CD4-positive, alpha-beta memory T cell (primary cell): ENCODE measurements at places on chromosomes 4 and X. TPM values are rescaled to one million over a fixed set of nuclear protein-coding genes. Genes with fewer than 3 reads are reported as not detected.

DNA sequence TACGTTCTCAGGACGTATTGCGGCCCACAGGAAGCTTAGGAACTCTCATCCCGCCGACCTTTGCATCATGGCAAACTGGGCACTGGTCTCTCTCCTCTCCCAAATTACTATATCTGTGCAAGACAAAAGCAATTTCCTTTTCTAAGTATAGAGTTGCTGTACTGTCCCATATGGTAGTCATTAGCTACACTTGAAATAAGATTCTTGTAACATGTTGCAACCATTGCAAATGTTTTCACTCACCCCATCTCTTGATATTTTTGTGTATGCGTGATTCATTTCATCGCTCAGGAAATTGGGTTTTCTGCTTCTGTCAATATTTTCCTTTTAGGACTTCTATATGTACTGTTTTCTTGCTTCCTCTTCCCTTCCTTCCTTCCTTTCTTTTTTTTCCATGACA, 15.7 kb downstream of the ARMCX6 start:
- H3K27me3 ChIP-seq = no peaks in the 10 kb centered on the region
- no peaks in the 10 kb centered on the region for H3K36me3 ChIP-seq
- H3K4me1 ChIP-seq = no peaks in the 10 kb centered on the region
- H3K27ac ChIP-seq = no peak overlapping the region

DNA sequence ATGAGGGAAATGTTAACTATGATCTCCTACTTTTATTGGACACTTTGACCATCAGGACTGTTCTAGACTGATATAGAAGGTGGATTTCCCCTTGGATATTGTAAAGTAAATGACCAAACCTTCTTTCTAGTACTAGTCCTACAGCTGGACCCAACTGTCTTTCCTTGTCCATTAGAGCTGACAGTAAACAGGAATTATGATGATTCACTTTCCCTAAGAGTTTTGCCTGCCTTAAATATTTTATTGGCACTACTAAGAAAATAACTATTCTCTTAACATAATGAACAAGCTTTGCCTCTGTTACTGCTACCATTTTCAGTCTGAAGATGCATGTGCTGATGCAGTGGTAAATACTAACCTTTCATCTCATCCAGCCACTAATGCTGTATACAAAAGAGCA, 915.4 kb downstream of the CENPC start:
- no peak overlapping the region for H3K4me3 ChIP-seq
- no peaks in the 10 kb centered on the region for H3K27me3 ChIP-seq
- no peaks in the 10 kb centered on the region for H3K36me3 ChIP-seq
- H3K27ac ChIP-seq = no peak overlapping the region
- no peaks in the 10 kb centered on the region for H3K4me1 ChIP-seq
- no peak for DNase-seq

GRCh38 chr4:52001616-52002015, 18.5 kb downstream of the LRRC66 start:
- H3K36me3 ChIP-seq = no peaks in the 10 kb centered on the region
- H3K4me3 ChIP-seq = no peak overlapping the region
- H3K27me3 ChIP-seq = no peaks in the 10 kb centered on the region
- no peaks in the 10 kb centered on the region for H3K4me1 ChIP-seq

GRCh38 chr4:150743564-150744342, 161.8 kb downstream of the MAB21L2 start:
- no peaks in the 10 kb centered on the region for H3K27me3 ChIP-seq
- H3K36me3 ChIP-seq = no peaks in the 10 kb centered on the region
- no peak overlapping the region for H3K4me3 ChIP-seq
- DNase-seq = no peak
- no peak overlapping the region for H3K27ac ChIP-seq
- H3K4me1 ChIP-seq = no peaks in the 10 kb centered on the region

DNA sequence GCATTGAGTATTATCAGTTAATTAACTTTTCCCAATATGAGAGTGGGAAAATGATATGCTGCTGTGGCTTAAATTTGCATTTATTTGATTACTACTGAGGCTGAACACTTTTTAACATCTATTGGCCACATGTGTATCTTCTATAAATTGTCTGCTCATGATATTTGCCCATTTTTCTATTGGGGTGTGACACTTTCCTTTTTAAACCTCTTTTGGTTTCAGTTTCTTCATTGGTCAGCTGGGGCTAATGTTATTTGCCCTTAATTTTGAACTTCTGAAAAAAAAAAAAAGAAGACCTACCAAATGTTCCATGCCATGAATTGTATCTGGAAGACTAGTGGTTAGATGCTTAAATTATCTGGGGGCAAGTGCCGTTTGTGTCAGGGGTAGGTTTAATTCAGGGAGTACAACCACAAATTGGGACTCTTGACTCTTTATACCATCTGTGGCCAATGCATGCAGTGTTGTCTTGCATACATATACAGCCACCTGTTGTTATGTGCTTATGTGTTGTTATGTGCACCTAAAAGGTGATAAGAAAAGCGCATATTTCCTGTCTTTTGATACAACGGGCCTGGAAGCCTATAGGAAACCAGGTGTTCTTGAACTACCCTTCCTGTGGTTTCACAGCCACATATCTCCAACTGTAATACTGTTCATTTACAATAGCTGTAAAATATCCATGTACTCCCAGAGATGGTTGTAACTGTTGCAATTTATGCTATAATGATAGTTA, 49.0 kb downstream of the SH2D1A start:
- DNase-seq = peak; percentile 15
- H3K36me3 ChIP-seq = no peaks in the 10 kb centered on the region
- H3K4me3 ChIP-seq = no peak overlapping the region
- H3K27ac ChIP-seq = no peak overlapping the region

DNA sequence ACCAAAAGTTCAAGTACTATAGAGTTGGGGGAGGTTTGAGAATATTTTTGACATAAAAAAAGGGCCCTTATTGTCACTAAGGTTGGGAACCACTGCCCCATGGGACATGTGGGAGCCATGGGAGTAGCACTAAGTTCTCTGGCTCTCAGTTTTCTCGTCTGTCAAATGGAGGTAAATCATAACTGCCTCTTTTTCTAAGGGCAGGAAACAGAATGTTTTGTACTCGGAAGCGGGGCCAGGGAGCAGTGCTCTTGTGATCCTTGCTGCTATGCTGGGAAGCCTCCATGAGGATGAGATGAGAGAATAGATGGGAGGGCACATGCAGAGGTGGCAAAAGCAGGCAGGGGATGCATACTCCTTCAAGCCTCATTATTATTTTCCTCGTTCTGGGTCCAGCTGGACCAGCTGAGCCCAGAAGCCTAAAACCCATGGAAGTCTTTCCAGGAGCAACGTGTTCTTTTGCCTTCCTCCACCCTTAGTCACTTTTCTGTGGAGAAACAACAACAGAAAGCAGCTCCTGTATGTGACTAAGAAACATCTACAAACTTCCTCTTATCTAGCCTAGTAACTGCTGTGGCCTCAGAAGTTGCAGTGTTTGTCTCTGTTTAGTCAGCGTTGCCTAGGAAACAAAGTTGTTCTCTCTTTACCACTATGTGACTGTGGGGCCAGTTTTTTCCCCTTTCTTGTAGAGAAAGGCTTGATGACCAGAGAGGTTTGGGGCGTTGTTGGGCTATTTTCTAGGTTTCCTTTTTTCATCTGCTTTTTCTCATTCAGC, 64.8 kb downstream of the TSC22D3 start:
- peak; percentile 90 for DNase-seq
- peak overlapping the region; percentile 95 for H3K27ac ChIP-seq
- H3K4me1 ChIP-seq = peaks cover 65% of the 10 kb centered on the region
- H3K36me3 ChIP-seq = peaks cover 24% of the 10 kb centered on the region

DNA sequence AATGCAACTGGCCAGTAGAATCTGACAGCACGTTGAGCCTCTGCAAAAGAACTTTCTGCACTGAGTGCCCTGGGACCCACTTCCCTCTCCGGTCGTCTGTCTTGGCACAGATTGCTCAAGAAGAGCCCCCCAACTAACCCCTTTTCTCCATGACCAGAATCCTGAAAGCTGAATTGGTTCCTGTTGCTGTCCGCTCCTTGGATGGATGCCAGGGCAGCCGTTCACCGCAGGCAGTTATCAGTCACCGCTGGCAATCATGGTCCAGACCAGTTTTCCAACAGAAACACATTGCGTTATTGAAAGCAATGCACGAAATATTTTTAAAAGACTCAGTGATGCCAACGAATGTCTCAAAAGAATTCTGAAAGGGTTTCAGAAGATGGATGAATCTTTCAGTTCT, 733.7 kb upstream of the FRG1 start:
- H3K4me3 ChIP-seq = no peak overlapping the region
- DNase-seq = no peak
- no peaks in the 10 kb centered on the region for H3K36me3 ChIP-seq
- no peaks in the 10 kb centered on the region for H3K27me3 ChIP-seq

- H3K27ac ChIP-seq = no peak overlapping the region
- no peak for DNase-seq
Observed at GRCh38 chrX:48045410-48046311, 25.8 kb downstream of the ZNF630 start.

DNA sequence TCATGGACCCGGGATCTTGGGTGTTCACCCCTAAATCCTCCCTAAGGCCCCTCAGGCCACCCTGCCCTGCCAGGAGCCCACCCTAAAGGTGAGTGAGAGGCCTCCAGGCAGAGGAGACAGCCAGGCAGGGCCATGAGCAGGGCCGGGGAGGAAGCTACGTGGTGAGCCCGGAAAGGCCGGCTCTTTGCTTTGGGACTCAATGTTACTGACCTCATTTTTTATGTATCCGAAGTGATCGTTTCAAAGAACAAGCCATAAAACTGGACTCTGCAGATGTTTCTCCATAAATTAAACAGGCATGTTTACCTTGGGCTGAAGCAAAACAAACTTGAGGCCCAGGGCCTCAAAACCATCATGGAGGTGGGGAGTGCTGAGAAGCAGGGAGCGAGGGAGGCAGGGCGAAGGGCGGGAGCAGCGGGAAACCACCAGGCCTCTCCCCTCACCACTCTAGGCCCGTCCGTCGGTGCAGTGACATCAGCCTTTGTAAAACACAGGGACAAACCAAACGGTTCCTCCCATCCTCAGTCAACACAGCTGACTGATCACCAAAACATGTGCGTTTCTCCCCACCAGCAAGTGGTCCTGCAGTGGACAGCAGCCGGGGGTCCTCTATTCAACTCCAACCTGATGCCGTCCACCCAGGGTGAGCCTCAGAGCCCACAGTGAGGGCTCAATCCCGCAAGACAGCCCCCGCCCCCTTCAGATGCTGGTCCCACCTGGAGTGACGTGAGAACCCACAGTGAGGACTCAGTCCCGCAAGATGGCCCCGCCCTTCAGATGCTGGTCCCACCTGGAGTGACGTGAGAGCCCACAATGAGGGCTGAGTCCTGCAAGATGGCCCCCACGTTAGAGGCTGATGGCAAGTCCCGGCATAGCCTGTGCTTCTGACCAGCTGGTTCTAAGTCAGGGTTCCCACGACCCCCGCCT, 102.9 kb upstream of the LRPAP1 start:
- no peak for DNase-seq
- H3K27ac ChIP-seq = no peak overlapping the region
- no peaks in the 10 kb centered on the region for H3K4me1 ChIP-seq
- H3K4me3 ChIP-seq = no peak overlapping the region
- H3K36me3 ChIP-seq = no peaks in the 10 kb centered on the region

DNA sequence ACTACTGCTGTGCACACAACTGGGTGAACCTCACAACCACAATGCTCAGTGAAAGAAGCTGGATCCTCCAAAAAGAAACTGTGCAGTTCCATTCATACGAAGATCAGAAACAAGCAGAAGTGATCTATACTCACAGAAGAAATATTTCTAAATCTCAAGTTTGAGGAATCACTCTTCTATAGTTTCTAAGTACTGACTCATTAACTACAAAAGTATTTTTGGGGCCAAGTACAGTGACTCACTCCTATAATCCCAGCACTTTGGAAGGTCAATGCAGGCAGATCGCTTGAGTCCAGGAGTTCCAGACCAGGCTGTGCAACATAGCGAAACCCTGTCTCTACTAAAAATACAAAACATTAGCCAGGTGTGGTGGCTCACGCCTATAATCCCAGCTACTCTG, 51.3 kb upstream of the RELL1 start:
- no peaks in the 10 kb centered on the region for H3K36me3 ChIP-seq
- no peaks in the 10 kb centered on the region for H3K27me3 ChIP-seq
- no peak overlapping the region for H3K27ac ChIP-seq

- H3K27me3 ChIP-seq = no peaks in the 10 kb centered on the region
- no peaks in the 10 kb centered on the region for H3K36me3 ChIP-seq
- no peak overlapping the region for H3K27ac ChIP-seq
- no peak overlapping the region for H3K4me3 ChIP-seq
- no peaks in the 10 kb centered on the region for H3K4me1 ChIP-seq
Observed at GRCh38 chr4:141009931-141010330, 123.3 kb downstream of the RNF150 start.

GRCh38 chr4:26377328-26378311, 56.8 kb downstream of the RBPJ start:
- H3K4me1 ChIP-seq = peaks cover 34% of the 10 kb centered on the region
- no peak overlapping the region for H3K27ac ChIP-seq
- H3K36me3 ChIP-seq = no peaks in the 10 kb centered on the region

- H3K4me1 ChIP-seq = no peaks in the 10 kb centered on the region
- no peak overlapping the region for H3K27ac ChIP-seq
- no peaks in the 10 kb centered on the region for H3K27me3 ChIP-seq
- DNase-seq = peak; percentile 8
Observed at GRCh38 chr4:114386637-114387233, 211.9 kb upstream of the UGT8 start.

DNA sequence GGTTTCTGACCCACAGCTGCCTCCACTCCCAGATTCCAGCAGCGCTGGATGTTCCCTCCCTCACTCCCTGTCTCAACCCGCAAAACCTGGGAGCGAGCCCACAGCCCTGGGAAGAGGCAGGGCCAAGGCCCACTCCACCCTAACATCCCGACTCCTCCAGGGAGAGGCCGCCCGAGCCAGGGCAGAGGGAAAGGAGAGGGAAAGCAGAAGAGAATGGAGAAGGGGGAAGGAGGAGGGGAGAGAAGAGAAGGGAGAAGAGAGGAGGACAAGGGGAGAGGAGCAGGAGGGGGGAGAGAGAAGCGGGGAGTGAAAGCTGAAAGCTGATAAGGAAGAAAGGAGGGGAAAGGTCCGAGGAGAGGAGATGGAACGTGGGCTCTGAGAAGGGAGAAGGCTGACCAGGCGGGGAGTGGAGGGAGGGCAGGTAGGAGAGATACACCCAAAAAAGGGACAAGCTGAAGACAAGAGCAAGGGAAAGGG, 120.2 kb upstream of the PJA1 start:
- H3K27me3 ChIP-seq = no peaks in the 10 kb centered on the region
- no peak overlapping the region for H3K4me3 ChIP-seq
- DNase-seq = no peak

- H3K4me1 ChIP-seq = no peaks in the 10 kb centered on the region
- H3K4me3 ChIP-seq = no peak overlapping the region
- H3K27me3 ChIP-seq = no peaks in the 10 kb centered on the region
- no peak for DNase-seq
Observed at GRCh38 chrX:111431001-111431400, 19.0 kb upstream of the DCX start.

GRCh38 chr4:143700416-143701352, at the start of gene FREM3:
FREM3 (minus strand) TSS chr4:143700675; CDS start chr4:143700675, 0 bp downstream.
- peaks cover 20% of the 10 kb centered on the region for H3K4me1 ChIP-seq
- H3K4me3 ChIP-seq = peak within 1 kb of the TSS; percentile 49
- H3K27me3 ChIP-seq = peaks cover 8% of the 10 kb centered on the region

GRCh38 chrX:48960291-48960690, 2.9 kb upstream of the OTUD5 start:
- H3K4me1 ChIP-seq = peaks cover 27% of the 10 kb centered on the region
- H3K27me3 ChIP-seq = no peaks in the 10 kb centered on the region
- no peak for DNase-seq
- H3K4me3 ChIP-seq = no peak overlapping the region
- peaks cover 4% of the 10 kb centered on the region for H3K36me3 ChIP-seq

The AMTN gene
- total RNA-seq = not detected

The ENPEP gene
- total RNA-seq = not detected

The TMEM255A gene
- 0.76 TPM for total RNA-seq

The KLF8 gene
- total RNA-seq = 5.4 TPM

The GPR34 gene
- not detected for total RNA-seq

The SASH3 gene
- 148 TPM for total RNA-seq
